Inflammatory macrophage (primary cell): ENCODE measurements at places on chromosomes 13 and 19.

DNA sequence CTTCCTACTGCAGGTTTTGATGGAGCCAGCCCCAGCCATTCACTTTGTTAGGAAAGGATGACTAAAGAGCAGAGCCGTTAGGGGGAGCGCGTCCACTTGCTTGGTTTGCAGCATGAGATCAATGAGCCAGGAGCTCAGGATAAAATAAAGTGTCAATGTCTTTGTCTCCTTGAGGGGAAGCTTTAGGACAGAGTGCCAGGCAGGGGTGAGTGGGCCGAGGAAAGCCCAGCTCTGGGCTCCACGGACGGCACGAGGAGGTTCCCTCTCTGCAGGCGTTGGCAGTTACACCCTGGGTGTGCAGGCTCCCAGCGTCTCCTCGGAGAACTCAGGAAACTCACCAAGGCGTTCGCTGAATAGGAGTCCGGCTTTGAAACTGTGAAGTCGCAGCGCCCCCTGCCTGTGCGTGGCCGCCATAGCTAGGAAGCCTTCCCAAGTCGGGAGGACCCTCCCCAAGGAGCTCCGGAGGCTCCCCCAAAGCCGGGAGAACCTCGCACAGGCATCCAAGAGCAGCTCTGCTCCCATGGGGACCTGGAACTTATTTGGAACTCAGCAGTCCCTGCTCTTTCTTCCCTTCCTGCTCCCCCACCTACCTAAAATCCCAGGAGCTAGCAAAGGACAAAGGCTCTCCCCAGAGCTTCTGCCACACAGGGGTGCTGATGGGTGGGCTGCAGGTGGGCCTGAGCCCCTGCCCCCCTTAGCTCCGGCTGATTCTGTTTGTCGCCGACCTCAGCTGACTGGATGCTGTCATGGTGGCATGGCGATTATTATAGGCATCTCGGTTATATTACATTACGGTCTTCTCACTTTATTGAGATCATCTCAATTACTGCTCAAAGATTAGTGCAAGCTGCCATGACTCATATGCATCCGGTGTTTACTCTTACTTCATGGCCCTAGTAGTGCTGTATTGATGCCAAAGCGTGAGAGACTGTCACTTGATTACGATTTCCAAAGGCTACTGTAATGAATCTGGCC lies 34.4 kb downstream of the GSX1 start:
- DNase-seq: peak; percentile 86

- DNase-seq: peak; percentile 100
Measured at GRCh38 chr19:4791183-4792018, at the start of gene FEM1A. Gene FEM1A, plus strand, starts transcription at chr19:4791734. Its CDS starts 121 bp downstream, at chr19:4791855.

DNA sequence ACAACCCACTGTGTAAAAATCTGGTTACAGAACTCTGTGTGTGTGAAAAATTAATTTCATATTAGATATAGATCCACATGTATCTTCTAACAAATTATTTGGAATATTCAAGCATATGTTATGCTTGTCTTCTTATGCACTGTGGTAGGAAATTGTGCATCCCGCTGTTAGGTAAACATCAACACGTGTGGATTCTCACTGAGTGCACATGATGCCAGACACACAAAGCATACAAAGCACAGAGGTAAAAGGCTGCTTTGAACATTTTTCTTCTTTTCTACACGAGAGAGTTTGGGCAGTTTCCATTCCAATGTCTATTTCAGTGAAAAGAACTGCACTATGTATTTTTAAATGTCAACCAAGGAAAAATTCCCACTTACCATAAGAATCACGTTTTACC lies 354.9 kb downstream of the PCDH9 start:
- no peak for DNase-seq

DNA sequence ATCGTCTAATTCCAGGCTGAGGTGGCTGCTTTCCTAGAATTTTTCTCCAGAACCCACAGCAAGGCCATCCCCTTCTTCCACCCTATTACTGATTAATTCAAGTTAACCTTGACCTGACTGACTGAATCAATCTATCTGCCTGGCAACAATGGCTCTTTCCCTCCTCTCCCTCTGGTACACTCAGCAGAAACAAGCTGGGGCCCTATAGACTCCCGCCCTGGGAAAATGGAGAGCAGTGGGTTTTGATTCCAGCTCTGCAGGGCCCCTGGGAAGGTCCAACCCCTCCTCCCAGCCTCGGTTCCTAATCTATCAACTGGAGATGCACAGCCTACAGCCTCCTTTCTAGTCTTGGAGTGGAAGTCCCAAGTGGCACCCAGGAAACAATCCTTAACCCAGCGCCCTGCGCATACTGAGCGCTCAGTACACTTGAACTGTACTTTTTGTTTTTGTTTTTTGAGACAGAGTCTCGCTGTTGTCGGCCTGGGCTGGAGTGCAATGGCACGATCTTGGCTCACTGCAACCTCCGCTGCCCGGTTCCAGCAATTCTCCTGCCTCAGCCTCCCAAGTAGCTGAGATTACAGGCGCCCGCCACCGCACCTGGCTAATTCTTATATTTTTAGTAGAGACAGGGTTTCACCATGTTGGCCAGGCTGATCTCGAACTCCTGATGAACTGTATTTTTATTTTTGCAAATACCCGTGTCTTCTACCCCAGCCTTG lies 5.2 kb upstream of the C3 start:
- DNase-seq: no peak

DNA sequence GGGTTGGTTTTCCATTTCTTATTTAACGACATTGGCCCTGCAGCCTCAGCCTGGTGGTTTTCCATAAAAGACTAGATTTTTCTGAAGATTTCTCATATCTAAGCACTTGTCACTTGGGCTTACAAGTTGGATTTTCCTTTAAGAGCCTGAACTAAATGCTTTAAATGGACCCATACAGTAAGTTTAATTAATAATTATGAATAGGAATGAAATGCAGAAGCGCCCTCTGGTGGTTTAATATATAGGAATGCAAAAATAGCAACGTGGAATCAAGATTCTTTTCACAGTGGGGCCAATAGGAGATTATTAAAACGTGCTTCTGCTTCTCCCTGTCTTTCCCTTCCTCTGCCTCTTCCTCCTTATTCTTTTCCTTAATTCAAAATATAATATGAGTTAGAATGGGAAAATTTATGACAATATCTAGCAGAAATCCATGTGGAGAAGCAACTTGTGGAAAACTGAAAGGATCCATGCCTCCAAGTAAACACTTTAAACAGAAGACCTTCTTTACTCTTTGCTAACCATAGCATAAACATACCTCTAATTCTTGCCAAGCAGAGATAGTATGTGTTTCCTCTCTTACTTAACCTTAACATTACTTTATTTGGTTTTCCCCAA lies 324.0 kb downstream of the GPC5 start:
- DNase-seq: peak; percentile 9

- DNase-seq: no peak
Measured at GRCh38 chr13:66780814-66781213, 449.3 kb downstream of the PCDH9 start.

- no peak for DNase-seq
Measured at GRCh38 chr13:94280845-94281244, 198.6 kb downstream of the DCT start.

GRCh38 chr13:50286324-50286723 lies 271.1 kb downstream of the KCNRG start:
- DNase-seq: no peak

- no peak for DNase-seq
Measured at GRCh38 chr13:26021956-26022355, 29.9 kb downstream of the SHISA2 start.

GRCh38 chr19:35451338-35452096 lies 3.5 kb downstream of the FFAR2 start:
- no peak for DNase-seq

DNA sequence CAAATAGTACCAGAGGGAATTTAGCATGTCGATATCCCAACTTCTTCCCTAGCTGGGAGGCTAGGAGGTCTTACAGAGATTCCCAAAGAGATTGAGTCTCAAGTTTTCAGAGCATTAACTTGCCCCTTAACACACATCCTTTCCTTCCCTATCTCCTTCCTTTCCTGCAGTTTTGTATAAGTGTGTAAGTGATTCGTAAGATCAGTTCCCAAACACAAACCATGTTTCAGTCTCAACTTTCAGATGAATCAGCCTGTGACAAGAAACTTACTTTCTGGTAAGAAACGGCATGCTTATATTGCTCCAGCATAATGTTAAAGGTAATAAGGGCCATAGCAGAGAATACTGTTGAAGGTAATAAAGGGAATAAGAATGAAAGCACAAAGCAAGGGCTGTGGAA lies 472.2 kb downstream of the LIG4 start:
- DNase-seq: no peak

DNA sequence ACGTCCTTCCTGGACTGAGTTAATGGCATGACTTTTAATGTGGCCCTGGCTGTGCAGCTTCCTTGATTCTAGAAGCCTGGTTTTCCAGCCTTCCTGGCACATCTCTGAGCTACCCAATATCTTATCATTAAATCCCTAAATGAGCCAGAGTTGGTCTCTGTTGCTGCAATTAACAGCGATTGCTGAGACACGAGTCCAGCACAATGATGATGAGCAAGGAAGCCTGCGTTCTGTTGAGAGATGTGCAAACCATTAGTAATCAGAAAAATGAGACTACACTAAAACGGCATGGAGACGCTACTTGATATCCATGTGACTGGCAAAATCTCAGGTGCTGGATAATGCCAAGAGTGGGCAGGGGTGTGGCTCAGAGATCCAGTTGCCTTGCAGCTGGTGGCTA lies 26.2 kb downstream of the GPR42 start:
- DNase-seq: no peak

DNA sequence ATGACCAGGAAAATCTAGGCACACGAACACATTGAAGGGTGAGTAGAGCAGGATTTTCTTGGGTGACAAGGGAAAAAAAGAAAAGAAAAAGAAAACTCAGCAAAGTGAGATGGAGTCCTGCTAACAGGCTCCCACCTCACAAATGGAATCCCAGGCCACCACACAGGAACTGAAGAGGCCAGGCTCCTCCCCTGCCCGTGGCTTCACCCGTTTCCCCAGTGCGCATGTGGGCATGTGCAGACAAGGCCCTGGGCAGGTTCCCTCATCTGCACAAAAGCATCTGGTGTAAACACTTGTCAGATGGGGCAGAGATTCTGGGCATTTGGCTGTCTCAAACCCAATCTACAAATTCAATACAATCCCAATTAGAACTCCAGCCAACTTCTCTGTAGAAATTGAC lies 24.5 kb downstream of the CFAP97D2 start:
- DNase-seq: no peak

- no peak for DNase-seq
Measured at GRCh38 chr13:73169971-73170370, 111.2 kb downstream of the KLF5 start.

DNA sequence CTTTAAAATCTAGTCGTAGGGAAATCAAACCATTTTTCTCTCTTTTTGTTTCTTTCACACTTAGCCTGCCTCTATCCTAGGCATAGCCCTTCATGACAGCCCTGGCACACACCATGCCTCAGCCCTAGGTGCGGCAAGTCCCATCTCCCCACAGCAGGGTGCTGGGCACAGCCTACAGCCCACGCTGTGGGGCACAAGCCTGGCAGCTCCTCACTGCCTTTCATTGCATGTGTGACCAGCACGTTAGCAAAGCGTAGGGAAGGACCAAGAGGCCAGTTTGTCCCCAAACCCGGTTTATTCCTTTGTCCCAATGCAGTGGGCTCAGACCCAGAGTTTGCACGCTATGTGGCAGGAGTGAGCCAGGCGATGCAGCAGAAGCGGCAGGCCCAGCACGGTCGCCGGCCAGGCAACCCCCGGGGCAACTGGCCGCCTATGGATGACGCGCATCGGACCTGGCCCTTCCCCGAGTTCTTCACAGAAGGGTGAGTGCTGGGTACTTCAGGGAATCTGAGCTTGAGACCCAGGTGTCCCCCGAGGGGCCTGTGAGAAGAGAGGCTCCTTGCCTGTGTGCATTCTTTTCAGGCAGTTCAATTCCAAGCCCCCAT lies 17.3 kb upstream of the GPI start:
- no peak for DNase-seq
